ENCODE measurements at places on chromosomes 5 and 9.
A peak's percentile ranks its signal among the peaks of the same experiment; 100 is the strongest.

- DNase-seq, result no peak
These were observed 183.8 kb upstream of the CD180 start for GRCh38 chr5:67380431-67380830.

GRCh38 chr9:111605041-111605559 is 5.7 kb upstream of the PTGR1 start:
- DNase-seq, result no peak

GRCh38 chr9:74415995-74416394 is 81.1 kb upstream of the RORB start:
- DNase-seq, result no peak

DNA sequence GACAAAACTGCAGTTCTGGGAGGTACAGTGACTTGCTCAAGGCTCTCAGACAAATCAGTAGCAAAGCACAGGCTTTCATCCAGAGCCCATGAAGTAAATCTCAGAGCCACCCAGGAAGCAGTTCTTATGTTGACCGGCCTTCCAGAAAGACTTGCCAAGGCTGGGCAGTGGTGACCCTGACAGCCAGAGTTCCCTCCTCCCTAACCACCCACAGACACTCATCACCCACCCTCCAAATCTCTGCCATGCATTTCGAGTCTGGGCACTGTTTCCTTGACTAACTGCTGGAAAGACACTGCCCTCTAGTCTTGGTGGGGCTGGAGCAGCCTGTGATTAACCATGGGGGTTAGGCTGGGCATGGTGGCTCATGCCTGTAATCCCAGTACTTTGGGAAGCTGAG is 21.5 kb downstream of the NEURL1B start:
- no peak for DNase-seq

DNA sequence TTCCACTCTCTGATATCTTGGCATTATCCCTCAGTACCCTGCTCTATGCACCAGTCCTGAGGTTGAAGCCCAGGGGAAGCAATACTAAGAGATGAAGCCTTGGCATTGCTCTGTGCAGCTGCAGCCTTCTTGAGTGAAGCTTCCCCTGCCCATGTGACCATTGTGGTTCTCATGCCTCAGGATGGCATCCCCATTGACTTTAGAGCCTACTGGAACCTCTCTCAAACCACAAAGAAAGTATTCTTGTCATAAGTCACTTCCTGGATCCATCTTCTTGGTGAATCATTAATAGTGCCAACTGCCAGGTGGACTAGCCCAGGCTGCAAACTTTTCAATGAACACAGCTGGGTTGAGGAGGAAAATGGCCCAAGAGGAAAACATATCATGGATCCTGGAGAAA is 283.9 kb upstream of the RFX3 start:
- peak; percentile 13 for DNase-seq

DNA sequence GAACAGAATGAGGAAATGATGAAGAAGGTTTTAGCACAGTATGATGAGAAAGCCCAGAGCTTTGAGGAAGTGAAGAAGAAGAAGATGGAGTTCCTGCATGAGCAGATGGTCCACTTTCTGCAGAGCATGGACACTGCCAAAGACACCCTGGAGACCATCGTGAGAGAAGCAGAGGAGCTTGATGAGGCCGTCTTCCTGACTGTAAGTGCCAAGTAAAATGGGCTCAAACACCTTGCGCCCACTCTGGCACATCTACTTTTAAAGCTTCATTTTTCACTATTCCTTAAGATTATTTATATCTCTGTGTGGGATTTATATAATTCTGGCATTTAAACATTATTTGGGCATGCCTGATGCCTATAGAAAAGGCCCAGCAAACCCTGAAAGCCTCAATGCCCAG is 55.6 kb downstream of the CMYA5 start:
- no peak for DNase-seq

- no peak for DNase-seq
These were observed 99.8 kb upstream of the MAP1B start for GRCh38 chr5:72007336-72008111.
